Muscle of leg (tissue), 16 donors: ENCODE measurements at places on chromosomes 7 and 10. TPM values are rescaled to one million over a fixed set of nuclear protein-coding genes. Genes with fewer than 3 reads are reported as not detected.

The HOXA5 gene
- 9.4 TPM for total RNA-seq

The GSDME gene
- 6.9 TPM for total RNA-seq

The HIP1 gene
- total RNA-seq: 20.3 TPM

The ANKRD1 gene
- total RNA-seq: 25.6 TPM

The MCM7 gene
- 57.7 TPM for total RNA-seq

The PPRC1 gene
- total RNA-seq: 12.9 TPM

The SMO gene
- 35.9 TPM for total RNA-seq

The PYROXD2 gene
- total RNA-seq: 8.8 TPM

The FXYD4 gene
- 0.44 TPM for total RNA-seq

The SPDYE11 gene
- 0.04 TPM for total RNA-seq

The LRRC17 gene
- total RNA-seq: 43.8 TPM

The AKR1C8 gene
- total RNA-seq: 0.09 TPM

The PURB gene
- total RNA-seq: 18.6 TPM

The STOX1 gene
- 2.7 TPM for total RNA-seq

The TCAF1 gene
- 129 TPM for total RNA-seq

The MEOX2 gene
- 58.7 TPM for total RNA-seq

The ADCY1 gene
- 7.1 TPM for total RNA-seq

The SDK1 gene
- total RNA-seq: 3.1 TPM

The ABCA13 gene
- 0.04 TPM for total RNA-seq

The CUZD1 gene
- total RNA-seq: 1.0 TPM

The CCDC146 gene
- 6.7 TPM for total RNA-seq

The AKR1D1 gene
- total RNA-seq: not detected

The ZNF277 gene
- 29.8 TPM for total RNA-seq

The ZNF503 gene
- 3.6 TPM for total RNA-seq
